ENCODE measurements at places on chromosomes 16 and 17.

DNA sequence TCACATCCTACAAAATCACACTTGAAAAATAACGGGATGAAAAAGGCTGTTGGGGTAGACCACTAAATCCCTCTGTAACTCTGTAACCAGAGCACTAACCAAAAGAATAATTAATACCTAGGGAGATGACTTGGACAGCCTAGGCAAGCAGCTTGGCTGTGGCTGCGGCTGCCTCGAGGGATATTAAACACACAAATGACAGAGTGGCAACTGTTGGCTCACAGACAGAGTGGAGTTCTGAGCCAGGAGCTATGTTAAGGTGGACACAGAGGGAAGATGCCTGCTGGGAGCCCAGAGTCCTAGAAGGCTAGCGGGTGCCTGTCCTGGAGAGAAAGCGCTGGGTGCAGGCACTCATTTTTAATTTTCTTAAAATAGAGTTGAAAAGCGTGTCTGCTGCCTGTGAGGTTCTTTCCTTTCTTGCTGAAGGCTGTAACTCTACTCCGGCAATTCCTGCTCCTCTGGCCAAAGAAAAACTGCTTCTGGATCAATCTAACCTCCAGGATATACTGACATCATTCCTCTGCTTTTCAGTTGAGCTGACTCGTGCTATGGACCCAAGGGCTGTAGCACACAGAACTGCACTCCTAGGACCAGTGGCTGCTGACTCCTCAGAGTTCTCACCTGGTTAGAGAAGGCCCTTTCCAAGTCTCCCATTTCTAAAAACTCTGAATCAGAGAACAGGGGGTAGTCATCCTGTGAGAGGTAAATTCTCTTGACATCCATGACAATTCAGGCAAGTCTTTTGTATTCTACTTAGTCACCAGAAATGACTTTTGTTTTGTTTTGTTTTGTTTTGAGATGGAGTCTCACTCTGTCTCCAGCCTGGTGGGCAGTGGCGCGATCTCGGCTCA is 147.9 kb downstream of the STX8 start:
- no peak for DNase-seq

DNA sequence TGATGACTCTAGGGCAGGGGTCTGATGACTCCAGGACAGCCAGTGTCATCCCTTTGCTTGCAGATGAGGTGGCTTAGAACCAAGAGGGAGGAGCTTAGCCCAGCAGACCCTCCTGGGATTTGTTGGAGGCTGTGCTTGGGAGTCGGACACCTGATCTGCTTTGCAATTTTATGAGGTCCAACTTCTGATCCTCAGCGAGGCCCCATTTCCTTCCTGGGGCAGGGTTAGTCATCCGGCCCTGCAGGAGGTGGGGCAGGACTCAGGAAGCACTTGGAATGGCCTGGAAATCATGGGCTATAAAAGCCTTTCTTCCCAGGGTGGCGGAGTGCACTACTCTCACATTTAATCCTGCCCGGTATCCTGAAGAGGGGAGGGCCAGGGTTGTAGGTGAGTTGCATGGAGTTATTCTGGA is 168.5 kb downstream of the MSI2 start:
- no peak for DNase-seq

DNA sequence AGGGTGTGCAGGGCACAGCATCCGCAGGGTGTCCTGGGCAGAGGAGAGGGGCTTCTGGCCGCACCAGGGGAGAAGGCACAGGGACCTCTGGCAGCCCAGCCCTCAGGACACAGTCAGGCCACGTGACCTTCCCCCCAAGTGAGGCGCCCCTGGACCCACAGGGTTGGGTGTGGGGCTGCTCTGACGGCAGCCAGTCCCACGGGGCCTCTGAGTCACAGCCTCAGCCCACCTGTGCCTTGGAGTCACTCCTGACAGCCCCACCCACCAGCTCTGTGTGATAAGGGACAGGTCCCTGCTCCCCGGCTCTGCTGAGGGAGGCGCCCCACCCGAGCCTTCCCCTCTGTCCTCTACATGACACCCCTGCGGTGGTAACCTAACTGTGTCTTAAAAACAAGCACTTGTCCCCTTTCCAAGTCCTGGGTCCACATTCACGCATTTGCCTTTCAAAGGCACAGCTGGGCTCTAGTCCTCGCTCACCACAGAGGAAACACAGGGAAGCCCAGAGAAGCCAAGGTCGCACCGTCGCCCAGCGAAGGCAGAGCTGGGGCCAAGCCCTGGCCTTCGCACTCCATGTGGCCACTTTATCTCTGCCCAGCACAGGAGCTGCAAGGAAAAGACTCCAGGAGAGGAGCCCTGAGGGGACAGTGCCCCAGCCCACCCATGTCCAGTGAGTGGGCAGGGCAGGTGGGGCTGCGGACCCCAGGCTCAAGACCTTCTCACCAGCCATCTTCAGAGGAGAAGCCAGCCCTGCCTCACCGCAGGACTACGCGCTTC is 5.1 kb upstream of the NPTX1 start:
- no peak for DNase-seq

DNA sequence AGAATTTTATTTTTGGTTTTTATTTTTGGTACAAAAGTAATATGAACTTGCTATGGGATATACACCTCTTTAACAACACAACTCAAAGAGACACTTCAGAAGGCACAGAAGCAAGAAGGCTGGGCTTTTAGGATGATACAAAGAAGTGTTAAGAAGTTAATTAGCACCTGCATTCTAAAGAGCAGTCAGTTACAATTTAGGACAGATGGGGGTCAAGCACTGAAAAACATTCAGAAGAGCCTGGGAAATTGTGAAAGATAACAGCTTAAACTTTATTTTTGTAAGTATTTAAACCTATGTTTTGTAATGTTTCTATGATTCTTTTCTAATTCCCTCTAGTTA is 163.5 kb downstream of the CDH8 start:
- DNase-seq, result no peak

DNA sequence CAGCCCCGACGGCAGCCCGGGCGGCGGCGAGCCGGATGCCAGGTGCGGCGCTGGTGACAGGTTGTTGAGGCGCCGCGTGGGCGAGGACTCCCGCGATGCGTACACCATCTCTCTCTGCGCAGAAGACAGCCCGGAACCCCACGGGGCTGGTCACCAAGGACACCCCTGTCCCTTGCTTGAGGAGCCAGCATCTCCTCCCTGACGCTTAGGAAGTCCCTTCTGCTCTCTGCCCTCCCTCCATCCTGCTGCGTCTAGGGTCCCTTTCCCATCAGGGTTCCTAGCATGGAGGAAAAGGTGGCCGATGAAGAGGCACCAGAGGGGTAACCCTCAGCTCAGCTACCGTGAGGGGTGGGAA is 43.6 kb downstream of the SRCIN1 start:
- no peak for DNase-seq

- peak; percentile 45 for DNase-seq
Measured at GRCh38 chr17:79294459-79295071, 219.9 kb downstream of the ENGASE start.

DNA sequence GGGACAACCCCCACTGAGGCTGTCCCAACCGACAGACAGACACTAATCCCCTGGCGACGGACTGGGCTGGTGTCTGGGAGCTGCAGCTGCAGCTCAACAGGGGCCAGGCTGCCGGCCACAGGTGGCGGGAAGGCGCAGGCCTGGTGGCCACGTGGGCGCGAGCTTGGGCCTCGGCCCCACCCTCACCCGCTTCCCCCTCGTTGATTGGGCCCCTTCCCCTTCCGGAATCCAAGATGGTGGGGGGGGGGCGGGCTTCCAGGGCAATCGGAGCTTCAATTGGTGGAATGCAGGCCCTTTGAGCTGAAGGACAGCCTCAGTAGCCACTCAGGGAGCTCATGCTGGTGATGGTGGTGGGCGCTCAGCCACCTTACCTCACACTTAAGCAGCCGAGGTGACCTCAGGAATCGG is 8.7 kb upstream of the TBX4 start:
- no peak for DNase-seq

DNA sequence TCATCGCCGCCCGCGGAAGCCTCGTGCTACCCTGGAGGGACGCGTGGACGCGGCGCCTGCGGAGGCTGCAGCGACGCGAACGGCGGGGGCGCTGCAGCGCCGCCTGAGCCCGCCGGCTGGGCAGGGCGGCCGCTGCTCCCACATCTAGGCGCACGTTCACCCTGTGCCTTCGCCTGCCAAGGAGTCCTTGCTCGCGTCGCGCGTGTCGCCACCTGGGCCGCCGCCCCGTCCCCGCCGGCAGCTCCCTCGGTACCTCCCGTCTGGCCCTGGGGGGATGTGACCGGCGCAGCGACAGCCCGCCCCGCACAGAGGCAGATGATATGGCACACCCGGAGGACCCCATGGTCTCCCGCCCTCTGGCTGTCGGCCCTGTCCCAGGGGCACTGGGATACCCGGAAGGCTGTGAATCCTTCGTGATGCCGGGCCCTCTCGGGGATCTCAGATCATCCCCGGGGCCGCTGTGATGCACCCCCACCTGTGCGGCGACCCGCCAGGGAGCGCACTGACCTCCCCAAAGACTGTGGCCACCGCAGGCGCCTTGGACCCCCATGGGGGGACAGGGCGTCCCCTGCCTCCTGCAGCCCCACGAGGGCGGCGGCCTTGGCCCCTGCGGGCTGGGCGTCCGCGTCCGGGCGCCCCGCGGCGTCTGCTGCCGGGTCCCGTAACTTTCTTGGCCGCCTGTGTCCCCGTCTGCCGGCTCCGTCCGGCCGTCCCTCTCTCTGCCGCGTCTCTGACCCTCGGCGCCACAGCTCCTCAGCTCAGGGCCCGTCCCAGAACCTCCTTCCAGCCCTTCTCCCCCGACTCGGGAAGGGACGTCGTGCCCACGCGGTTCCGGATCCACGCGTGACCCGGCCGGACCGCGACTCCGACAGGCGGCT is 689 bp upstream of the TBC1D24 start:
- DNase-seq, result no peak

- no peak for DNase-seq
Measured at GRCh38 chr17:50625032-50625871, 9.4 kb upstream of the ABCC3 start.

DNA sequence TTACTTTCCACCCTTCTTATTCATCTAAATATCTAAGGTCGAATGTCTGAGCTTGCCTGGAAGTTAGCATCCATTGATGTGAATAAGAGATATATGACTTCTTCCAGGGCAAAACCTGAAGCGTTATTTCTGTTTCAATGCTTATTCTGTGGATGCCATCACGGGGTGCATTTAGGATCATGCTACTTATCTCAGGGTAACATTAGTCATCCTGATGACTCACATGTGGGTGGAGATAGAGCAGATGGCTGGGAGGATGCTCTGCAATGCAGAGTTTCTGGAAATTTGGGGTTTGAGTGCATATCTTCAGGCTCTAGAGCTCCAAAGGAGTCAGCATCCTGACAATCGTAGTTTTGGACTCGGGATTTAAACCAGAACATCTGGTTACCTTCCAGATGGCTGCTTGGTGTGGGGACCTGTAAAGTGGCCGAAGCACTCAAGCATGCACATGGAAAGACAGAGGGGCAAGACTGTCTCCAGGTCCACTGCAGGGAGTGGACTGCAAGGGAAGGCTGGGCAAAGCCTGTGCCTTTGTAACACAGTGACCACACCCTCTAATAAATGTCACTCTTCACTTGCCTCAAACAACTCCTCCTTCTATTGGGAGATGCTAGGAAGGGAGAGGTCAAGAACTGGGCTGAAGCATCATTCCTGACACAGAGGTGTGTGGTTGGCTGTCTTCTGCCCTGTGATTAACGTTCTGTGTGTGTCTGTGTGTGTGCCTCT is 175.2 kb upstream of the SALL1 start:
- DNase-seq, result peak; percentile 64

DNA sequence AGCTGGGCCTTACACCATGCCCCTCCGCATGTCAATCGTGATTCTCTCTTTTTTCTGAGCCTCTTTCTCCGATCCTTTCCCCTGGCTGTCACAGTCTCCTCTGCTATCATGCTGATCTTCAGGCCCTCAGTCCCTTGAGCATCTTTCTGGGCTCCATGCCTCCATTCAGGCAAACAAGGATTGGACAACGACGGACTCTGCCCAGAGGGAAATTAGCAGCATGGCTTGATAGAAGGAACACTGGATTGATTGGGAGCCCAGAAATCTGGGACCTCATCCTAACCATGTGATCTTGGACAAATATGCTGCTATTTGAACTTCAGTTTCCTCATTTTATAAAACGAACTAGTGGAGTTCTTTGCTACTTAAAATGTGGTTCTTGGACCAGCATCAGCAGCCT is 19.6 kb upstream of the PHF12 start:
- no peak for DNase-seq

- no peak for DNase-seq
Measured at GRCh38 chr16:86821895-86822294, 243.5 kb downstream of the FOXL1 start.

- DNase-seq, result no peak
Measured at GRCh38 chr16:10218490-10219206, 36.4 kb upstream of the GRIN2A start.

GRCh38 chr17:42184713-42185620 is at the start of gene HCRT:
Gene HCRT, minus strand, starts transcription at chr17:42185452. Its CDS starts 87 bp downstream, at chr17:42185365.
- no peak for DNase-seq

GRCh38 chr17:17447264-17447663 is 29.5 kb upstream of the MED9 start:
- DNase-seq, result no peak

GRCh38 chr16:88536971-88537751 is 33.0 kb upstream of the ZC3H18 start:
- no peak for DNase-seq

- no peak for DNase-seq
Measured at GRCh38 chr17:61144137-61144536, 255.5 kb upstream of the TBX2 start.

DNA sequence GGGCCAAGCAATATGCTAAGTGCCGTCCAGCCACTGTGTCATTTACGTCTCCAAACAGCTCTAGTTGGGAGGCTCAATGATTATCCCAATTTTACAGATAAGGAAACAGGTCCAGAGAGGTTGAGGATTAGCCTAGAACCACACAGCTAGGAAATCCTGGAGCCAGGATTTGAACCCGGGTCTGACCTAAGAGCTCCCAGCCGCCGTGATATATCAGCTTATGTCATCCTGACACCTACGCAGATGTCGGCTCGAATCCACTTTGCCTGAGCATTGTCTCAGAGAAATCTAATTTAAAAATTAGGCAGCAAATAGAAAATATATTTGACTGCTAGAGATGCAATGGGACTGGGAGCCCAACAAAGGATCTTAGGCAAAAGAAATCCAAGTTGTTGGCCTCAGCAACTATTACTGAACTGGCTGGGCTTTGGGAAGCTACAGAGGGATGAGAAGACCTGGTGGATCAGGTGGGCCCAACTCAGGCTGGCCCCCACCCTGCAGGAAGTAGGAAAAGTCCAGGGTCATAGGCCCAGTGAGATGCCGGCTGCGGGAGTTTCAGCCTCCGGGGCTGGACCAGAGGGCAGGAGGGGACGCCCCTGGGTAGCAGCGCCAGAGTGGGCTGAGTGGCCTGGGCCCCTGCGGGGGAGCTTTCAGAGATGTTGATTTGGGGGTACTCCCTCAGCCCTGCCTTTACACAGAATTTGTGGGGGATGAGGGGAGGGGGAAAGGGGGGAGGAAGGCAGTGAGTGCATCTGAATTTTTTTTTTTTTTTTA is 35.1 kb upstream of the IL21R start:
- no peak for DNase-seq
